HT1080 (cell line): ENCODE measurements at places on chromosomes 12 and 14. TPM values are rescaled to one million over a fixed set of nuclear protein-coding genes. Genes with fewer than 3 reads are reported as not detected.
A peak's percentile ranks its signal among the peaks of the same experiment; 100 is the strongest.

FSCB gene
- total RNA-seq = not detected in 2 replicates

OASL gene
- total RNA-seq = 2.4 and 3.2 TPM in 2 replicates

SERPINA3 gene
- total RNA-seq = not detected in 2 replicates

DNA sequence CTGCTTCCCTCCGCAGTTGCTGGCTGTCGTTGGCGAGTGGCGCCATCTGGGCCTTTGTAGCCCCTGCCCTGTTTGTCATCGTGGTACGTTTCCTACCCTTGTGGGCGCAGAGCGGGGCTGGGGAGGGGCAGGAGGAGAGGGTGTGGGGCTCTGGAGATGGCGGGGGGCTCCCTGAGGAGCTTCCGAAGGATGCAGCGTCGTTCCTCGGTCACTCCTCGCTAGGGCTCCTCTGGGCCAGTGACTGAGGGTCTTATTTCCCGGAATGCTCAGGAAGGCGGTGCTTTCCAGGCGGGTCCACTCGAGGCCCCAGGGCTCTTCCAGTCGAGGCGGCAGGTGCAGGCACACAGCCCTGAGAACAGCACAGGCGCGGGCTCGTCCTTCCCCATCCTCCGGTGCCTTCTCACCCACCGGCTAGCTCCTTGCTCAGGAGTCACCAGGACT, 167.1 kb downstream of the ADGRD1 start:
- no peak for DNase-seq

- no peak for DNase-seq
Observed at GRCh38 chr14:20627346-20628027, 14.0 kb downstream of the OR6S1 start.

DNA sequence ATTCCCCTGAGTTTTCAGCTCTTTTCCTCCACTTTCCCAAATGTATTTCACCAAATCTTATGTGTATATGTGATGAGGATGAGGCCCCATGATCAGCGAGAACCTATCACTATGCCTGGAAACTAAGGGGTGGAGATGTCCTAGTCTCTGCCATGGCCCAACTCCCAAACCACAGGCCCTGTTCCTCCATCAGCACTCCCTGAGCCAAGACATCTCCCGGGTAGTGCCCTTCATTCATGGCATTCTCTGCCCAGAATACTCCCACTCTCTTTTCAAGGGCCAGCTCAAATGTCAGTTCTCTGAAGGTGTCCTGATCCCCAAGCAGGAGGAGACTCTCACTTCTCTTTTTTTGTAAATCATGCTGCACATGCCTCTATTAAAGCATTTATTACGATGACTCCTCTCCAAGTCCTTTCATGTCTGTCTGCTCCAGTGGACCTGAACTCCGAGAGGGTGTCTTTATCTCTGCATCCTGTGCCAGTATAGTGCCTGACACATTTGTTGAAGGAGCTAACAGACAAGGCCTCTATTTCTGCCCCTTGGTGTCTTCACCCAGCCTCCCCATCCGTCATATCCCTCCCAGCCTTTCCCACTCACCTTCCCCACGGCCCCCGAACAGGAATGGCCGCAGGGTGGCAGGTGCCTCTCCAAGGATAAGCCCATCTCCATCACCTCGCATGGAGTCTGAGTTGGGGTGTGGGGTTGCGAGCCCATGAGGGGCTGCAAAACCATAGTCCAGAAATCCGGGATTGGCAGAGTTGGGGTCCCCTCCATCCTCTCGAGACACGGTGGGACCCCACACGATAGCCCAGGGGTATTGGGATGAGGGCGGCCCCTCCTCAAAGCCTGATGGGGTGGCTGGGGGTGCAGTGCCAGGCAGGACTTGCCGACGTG, 3.7 kb downstream of the PIANP start:
- no peak for DNase-seq

- DNase-seq = peak; percentile 8
Observed at GRCh38 chr12:71602761-71603577, 60.7 kb downstream of the ZFC3H1 start.

GRCh38 chr14:103819503-103820307, 27.7 kb downstream of the PPP1R13B start:
- DNase-seq = peak; percentile 29

GRCh38 chr14:90699016-90699415, 117.2 kb downstream of the TTC7B start:
- DNase-seq = no peak

GRCh38 chr12:79547735-79548609, 142.8 kb downstream of the PAWR start:
- peak; percentile 87 for DNase-seq

DNA sequence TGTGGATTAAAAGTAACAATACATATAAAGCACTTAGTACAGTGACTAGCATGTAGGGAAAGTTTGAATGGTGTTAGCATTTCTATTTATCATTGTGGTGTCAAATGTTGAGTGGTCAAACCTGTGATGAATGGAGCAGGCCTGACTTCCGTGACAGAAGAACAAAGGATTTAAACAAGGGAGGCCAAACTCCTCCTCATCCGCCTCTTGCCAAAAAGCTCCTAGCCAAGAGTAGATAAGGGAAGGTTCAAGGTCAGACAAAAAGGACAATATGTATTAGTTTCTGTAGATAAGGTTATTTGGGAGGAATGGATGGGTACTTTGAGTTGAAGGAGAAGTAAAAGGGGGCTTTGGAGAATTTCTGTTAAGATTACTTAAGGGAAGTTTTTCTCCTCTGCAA, 6.5 kb downstream of the RNASE7 start:
- DNase-seq = no peak

GRCh38 chr12:120856980-120857379, 47.2 kb downstream of the SPPL3 start:
- no peak for DNase-seq

GRCh38 chr12:46217541-46218321, 51.1 kb downstream of the SLC38A1 start:
- DNase-seq = no peak

DNA sequence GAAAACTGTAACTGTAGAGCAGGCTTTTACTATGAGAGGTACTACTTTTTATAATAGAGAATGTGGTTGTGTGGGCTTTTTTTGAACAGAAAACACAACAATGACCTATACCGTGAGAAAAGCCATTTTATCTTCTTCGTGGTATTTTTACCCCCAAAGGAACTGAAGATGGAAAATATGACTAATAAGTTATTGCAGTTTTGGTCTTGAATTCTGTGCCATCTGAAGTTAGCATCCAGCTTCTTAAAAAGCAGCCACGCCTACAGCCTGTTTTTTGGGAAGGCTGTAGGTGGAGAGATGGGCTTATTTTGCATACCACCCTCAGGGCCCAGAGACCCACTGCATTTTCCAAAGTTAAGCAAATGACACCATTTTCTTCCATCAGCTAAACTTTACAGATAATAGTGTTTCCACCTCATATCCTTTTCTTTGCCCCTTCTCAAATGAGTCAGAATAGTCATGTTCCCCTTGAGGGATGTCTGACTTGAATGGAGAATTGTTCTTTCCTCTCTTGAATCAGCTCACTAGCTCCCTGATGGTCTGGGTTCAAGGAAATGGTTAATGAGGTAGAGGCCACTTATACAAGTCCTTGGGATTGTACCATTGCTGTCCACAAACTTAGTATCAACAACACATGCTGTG, 53.0 kb downstream of the TBC1D30 start:
- DNase-seq = peak; percentile 6

- no peak for DNase-seq
Observed at GRCh38 chr14:105745433-105746123, 219.2 kb downstream of the TMEM121 start.

GRCh38 chr14:51609251-51609954, 42.3 kb upstream of the FRMD6 start:
- DNase-seq = peak; percentile 76

DNA sequence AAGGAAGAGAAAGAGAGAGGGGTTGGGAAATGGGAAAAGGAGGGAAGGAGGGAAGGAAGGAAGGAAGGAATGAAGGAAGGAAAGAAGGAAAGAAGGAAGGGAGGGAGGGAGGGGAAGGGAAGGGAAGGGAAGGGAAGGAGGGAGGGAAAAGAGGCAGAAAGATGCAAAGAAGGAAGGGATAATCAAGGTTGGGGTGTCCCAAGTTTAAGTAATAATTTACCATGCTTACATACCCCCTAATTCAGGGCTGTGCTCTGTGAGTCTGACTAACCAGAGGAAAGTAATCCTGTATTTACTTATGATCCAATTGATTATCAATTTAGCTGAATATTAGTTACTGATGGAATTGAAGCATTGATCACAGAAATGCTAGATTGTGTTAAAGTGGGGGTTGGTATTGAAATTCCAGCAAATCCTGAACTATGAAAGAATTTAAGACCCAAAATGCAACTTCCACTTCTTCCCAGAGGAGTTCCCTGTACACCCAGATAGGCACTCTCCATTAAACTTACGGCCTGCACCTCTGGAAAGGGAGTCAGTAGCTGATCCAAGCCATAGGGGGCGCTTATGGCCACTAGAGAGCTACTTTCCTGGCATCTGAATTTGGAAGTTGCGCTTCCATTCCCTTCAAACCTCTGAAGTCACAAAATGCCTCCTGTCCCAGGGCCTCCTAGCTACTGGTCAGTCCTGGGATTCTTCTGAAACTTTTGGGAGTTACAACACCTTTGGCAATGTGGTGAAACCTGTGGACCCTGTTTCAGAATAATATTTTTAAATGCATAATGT, 162.7 kb upstream of the PWP1 start:
- no peak for DNase-seq

- no peak for DNase-seq
Observed at GRCh38 chr14:102758087-102758486, 19.2 kb upstream of the TRAF3 start.
